ENCODE measurements at places on chromosomes 6 and 20.

DNA sequence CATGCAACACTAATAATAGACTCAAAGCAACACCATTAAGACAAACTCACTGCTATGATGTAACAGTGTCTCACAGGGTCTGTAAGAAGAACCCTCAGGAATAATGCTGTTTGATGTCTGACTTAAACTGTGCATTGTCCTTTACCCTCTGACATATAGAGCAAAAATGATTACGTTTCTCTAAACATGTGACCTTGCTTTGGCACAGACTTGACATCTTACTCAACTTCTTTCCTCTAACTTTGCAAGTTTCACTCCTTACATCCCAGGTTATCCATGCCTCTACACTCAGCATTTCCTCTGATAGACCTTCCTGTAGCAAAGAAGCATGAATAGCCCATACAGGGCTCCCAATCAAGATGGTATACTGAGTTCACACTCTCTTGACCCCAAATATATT, 252.7 kb downstream of the UST start:
- peak; percentile 11 for DNase-seq

DNA sequence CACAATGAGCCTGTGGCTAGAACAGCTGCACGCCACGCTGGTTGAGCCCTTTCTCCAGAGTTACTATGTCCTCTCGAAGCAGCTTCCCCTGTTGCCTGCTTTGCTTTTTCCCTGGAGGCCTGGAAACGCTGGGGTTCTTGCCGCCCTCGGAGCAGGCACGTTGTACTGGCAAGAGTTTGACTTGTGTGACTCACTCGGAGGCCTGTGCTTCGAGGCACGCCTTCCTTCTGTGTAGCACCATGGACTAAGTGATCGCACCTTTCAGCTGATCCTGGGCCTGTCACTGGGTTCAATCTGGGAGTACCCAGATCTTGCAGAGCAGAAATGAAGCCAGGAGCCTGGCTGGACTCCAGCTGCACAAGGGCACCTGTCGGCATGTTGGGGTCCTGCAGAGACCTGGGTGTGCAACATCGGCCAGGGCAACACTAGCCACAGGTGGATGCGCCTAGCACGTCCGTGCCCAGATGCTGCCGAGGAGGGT, 5.2 kb downstream of the INSM1 start:
- DNase-seq = peak; percentile 20

- DNase-seq = no peak
Observed at GRCh38 chr6:15267221-15267620, 21.4 kb downstream of the JARID2 start.

- no peak for DNase-seq
Observed at GRCh38 chr20:40571639-40572038, 117.4 kb downstream of the MAFB start.

GRCh38 chr6:160173806-160174527, 52.4 kb downstream of the SLC22A1 start:
- DNase-seq = no peak

DNA sequence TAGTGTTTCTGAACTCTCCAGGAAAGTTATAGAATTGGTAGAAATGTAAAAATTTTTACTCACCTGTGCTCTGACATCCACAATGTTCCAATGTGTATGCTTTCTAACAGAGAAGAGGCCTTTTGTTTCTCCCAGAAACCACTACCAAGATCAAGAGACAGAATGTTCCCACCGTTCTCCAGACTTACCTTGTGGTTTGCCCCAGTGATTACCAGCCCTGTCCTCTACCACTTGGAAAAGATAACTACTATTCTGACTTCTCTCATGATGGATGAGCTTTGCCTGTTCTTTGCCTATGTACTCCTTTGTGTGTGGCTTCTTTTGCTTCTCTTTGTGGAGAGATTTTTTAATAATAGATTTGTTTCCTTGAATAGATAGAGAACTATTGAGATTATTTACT, 173.0 kb upstream of the SCGN start:
- DNase-seq = no peak

DNA sequence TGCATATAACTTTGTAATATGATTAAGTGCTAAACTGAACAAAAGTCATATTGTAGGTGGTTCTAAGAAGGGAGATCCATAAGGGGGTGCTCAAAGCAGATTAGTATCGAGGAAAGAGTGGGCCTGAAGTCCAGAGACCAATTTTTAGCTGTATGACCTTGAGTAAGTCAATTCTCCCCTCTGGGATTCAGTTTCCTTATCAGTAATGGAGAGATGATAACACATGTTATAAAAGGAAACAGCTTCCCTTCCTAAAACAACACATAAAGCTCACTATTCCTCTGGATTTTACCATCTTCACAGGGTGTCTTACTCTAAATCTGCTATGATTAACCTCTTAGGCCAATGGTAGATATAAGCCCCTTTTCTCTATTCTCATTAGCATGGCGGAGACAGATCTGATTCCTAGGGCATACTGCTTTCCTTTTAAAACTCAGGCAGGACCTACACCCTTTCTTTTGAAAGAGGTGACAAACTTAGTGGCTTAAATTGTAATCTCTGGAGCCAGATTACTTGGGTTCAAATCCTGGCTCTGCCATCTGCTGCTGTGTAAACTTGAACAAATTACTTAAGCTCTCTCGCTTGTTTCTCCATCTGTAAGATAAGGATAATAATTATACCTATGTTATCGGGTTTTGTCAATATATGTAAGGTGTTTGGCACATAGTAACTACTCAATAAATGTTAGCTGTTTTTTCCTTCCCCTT, 39.5 kb downstream of the ACSS2 start:
- no peak for DNase-seq

DNA sequence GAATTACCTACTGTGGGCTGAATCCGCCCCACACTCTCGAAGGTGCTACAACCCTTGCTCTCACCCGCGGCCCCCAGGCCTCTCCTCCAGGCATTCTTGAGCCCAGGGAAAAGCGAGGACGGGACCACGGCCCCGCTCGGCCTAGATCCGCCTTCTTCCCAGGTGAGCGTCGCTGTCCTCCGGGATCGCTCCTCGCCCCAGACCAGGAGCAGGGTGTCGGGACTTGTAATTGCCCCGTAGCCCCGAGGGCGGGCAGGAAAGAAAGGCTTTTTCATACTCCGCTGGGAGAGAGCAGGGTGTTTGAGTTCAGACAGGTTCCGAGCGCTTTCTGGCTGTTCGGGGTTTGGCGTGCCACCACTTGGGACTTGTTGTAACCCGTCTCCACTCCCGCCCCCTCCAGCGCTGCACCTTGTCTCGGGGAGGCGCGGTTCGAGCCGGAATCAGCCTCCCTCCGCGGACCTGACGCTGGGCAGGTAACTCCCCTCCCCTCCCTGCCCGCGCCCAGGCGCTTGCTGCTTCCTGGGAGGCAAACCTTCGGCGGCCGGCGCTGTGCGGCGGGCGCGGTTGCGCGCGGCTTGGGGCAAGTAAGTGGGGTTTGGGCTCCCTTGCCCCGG, at the start of gene FAM83B:
Gene FAM83B, plus strand, starts transcription at position 529 of the 614 bp plus-strand sequence. CDS start 23,476 bp downstream, outside the sequence.
- no peak for DNase-seq

DNA sequence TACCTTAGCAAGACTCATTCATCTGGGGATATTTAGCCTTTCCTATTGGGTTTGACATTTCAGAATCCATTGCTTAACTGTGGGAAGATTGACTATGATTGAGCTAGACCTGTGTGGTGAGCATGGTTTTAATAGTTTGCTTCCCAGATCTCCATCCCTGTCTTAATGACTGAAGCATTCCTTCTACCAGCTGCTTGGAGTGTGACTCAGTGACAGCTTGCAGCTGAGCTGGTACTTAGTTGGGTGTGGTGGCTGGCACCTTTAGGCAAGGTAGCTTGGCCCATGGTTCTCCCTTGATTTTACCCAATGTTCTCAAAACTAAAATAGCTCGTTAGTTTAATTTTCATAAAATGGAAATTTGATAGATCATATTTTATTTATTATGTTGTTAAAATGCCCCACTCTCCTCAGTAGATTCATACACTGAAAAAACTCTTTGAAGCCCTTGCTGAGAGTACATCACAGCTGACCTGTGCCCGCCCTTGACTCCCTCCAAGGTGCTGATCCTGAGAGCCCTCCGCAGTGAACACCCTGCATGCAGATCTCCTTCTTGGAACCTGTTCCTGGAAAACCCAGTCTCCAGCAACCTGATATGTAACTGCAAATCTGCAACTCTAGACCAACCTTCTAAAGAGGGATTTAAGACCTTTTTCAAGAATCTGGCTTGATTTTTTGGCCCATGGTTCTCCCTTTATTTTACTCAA, 19.1 kb downstream of the DOK5 start:
- no peak for DNase-seq

GRCh38 chr20:61812121-61812844, 253.4 kb downstream of the TAF4 start:
- no peak for DNase-seq

DNA sequence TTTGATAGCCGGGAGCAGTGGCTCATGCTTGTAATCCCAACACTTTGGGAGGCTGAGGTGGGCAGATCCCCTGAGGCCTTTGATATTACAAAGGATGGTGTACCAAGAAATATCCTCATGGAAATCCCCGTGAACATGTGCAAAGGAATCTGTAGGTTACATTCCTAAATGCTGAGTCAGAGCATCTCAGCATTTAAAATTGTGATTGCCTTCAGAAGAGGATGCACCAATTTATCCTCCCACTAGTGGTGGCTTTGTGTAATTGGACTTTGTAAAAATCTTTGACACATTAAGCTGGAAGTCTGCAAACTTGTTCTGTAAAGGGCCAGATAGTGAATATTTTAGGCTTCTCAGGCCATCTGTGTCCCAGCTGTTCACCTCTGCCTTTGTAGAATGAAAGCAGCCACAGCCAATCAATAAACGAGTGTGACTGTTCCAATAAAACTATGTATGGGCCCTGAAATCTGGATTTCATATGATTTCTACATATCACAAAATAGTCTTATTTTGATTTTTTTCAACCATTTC, 11.8 kb downstream of the TMEM14B start:
- DNase-seq = peak; percentile 92

GRCh38 chr6:33082702-33083101, 6.9 kb downstream of the HLA-DPB1 start:
- peak; percentile 41 for DNase-seq

DNA sequence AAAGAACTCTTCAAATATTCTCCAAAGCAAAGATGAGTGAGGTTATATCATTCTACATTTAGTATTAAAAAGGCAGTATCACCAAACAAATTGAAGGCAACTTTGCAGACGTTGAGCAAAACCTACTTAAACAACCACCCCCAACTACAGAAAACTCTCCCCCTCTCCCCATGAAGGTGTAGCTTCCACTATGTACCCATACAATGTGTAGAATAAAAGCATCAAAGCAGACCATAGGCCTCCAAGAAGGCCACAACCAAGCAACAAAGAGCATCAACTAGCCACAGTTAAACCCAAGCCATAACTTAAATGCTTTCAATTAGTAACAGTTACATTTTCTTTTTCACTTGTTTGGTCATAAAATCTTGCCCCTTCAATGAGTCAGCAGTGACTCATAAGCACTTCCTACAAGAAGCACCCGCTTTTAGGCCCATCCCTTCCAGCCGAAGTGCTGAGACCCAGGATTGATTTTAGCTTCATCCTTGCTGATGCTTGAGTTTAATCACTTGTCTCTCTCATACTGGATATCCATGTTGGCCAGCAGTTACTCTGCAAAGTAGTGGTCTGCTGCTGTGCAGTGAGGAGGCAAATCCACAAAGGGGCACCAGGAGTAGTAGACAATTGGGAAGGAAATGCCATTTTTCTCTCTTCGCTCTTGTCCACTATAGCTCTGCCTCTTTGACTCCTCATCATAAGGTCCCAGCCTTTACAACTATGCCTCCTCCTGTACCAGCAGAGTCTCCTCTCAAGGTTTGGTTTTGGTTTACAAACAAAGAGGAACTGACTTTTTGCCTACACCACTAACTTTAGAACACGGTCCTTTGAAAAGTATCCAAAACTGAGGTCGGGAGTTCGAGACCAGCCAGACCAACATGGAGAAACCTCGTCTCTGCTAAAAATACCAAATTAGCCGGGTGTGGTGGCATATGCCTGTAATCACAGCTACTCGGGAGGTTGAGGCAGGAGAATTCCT, 8.4 kb upstream of the NUP153 start:
- peak; percentile 95 for DNase-seq

GRCh38 chr20:32474967-32475811, 109.9 kb downstream of the NOL4L start:
- DNase-seq = no peak

GRCh38 chr6:93394471-93394870, 24.9 kb downstream of the EPHA7 start:
- no peak for DNase-seq

DNA sequence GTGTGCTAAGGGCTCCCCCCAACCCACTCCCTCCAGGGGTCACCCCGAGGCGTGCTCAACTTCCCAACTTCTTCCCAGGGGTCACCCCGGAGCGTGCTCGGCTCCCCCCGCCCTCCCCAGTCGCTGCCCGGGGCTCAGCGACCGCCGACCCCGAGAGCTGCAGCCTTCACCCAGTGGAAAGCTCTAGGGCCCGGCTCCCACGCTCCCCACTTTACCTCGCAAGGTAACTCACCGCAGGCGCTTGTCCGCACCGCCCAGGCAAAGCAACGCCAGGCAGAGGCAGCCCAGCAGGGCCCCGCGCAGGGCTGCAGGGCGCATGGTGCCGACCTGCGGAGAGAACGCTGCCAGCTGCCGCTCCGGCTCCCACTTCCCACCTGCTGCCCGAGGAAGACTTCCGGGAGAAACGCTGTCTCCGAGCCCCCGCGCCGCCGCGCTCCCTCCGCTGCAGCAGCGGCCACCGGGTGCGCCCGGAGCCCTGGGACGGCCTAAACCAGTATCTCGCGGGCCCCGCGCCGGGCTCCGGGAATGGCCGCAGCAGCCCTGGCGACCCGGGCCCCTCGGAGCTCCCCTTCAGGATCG, 396 bp downstream of the RNASET2 start:
- peak; percentile 44 for DNase-seq
